ENCODE measurements at places on chromosomes 5 and 9.

DNA sequence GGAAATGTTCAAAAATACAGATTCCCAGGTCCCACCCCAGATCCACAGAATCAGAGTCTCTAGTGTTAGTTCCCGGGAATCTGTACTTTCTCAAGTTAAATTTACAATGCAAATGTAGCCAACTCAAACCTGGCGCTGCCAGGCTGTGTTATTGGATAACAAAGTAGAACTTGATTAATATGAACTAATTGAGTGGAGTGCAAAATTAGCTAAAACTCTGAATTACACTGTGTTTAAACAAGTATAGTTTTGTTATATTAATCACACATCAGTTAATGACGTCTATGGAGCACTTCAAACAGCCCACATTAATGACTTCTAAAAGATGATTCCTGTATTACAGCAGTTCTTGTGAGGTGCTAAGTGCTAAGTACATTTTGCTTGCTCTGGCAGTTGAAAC is 32.4 kb upstream of the CYFIP2 start:
- no peak for DNase-seq

- DNase-seq: no peak
Observed at GRCh38 chr5:173660481-173661280, 44.2 kb upstream of the BOD1 start.

DNA sequence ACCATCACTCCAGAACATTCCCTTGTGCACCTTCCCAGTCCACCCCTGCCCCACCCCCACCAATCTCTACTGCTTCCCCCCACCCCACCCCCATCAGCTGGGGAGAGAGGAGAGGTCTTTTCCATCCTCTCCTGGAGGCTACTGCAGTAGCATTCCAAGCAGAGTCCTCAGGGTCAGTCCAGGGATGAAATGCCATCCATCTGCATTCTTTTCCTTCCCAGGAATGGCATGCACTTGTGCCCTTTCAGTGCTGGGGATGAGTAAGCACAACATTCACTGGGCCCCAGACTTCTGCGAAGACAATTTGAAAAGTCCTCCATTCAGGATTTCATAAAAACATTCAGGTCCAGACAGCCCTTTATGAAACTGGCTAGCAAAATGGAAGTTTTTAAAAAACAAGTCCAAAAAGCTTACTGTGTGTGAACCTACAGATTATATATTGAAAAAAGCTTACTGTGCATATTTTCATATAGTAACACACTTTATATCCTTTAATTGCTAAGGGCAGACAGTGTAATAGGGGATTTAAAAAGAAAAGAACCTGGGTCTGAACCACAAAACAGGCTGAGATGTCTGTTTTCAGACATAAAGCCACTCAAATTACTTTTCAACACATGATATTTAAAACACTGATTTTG is 50.0 kb upstream of the GOLPH3 start:
- no peak for DNase-seq

GRCh38 chr9:127556871-127557270 is 55.2 kb upstream of the STXBP1 start:
- no peak for DNase-seq

DNA sequence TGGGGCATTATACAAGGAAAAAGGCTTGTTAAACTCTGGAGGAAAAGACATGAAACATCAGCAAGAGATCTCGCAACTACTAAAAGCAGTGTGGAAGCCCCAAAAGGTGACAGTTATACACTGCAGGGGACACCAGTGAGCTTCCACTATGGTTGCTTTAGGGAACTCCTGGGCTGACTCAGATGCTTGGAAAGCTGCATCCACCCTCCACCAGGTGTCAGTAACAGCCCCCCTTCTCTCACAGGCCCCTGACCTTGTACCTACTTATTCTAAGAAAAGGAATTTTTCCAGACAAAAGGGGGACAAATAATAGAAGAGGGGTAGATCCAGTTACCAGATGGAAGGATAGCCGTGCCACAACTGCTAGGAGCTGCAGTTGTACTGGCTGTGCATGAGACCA is 154.4 kb upstream of the COX7C start:
- DNase-seq: no peak

DNA sequence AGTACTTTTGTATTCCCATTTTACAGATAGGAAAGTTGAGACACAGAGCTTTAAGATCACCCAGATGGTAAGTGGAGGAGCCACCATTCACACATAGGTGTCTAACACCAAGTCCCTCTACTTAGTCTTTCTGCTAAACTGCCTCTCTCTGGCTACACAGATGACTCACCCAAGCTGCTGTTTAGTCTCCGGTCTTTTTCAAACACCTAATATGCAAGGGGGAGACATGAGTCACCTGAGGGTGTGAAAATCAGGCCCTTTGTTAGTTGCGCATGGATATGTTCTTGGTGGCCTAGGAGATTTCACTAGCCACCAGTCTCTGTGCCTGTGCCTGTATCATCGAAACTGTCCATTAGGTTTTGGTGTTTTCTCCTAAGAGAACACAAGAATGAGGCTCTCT is 117.8 kb downstream of the MAST4 start:
- DNase-seq: no peak

GRCh38 chr9:94134629-94135028 is 50.4 kb downstream of the PTPDC1 start:
- no peak for DNase-seq

DNA sequence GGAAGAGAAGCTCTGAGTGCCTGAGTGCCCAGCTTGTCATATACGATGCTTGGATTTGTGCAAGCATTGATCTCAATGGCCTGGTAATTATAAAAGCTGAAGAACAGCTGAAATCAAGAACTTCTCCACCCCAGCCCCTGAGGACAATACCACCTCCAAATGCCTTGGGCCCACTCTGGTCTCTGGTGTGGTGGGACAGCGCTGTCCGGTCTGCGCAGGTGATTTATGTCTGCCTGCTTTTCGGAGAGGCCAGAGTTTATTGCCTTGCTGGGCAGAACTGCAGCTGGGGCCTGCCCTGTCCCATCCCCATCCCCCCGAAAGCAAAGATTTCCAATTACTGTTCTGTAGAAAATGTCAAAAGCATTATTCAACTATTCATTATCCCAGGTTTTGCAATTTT is 1.1 kb upstream of the PDZD2 start:
- DNase-seq: no peak

GRCh38 chr9:124309667-124310084 is 51.9 kb downstream of the NEK6 start:
- DNase-seq: no peak

- no peak for DNase-seq
Observed at GRCh38 chr5:44691802-44692201, 116.9 kb upstream of the MRPS30 start.

- no peak for DNase-seq
Observed at GRCh38 chr9:79286992-79287707, 284.6 kb upstream of the TLE4 start.

- no peak for DNase-seq
Observed at GRCh38 chr9:130072515-130073235, 19.0 kb downstream of the GPR107 start.

- DNase-seq: no peak
Observed at GRCh38 chr5:122063836-122064235, 14.2 kb downstream of the LOX start.

DNA sequence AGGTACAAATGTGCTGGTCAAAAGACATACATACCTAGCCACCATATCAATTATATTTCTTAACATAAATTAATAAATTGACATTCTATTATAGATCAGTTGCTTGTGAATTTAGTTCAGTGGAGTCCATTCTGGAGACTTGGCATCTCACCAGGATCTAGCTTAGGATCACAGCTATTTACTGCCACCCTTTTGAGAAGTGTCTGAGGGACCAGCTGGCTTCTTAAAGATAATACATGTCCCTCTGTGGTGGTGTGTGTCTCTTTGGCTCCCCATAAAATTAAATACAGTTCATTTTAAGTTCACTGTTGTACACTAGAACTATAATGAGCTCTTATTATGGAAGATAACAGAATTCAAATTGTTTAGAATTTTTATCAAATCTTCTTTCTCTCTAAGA is 290.7 kb downstream of the PRELID2 start:
- DNase-seq: no peak

- DNase-seq: no peak
Observed at GRCh38 chr5:50325237-50325832, 115.8 kb downstream of the EMB start.

DNA sequence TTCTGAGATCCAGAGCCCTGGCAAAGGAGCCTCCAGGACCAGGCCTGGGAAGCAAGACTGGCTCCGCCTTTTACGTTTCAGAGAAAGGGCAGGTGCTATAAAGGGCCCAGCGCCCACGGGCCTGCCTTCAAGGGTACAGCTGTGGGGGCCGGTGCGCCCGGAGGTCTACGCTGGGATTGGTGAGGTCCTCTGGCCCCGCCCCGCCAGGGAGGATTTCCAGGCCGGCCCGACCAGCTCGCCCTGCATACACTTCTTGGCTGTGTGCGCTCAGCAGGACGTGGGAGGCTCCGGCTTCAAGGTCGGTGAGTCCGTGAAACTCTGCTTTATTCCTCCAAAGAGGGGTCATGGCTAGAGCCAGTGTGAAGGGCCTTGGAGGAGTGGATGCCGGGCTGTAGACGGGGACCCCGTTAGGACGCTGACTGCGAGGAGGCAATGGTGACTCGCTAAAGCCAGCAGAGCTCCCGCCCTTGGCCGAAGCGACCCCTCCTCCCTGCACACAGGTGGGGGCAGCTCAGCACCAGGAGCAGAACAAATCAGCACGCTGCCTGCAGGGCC is at the start of gene CKMT2:
Gene CKMT2, plus strand, starts transcription at position 243 of the 555 bp plus-strand sequence. CDS start 17,811 bp downstream, outside the sequence.
- no peak for DNase-seq

DNA sequence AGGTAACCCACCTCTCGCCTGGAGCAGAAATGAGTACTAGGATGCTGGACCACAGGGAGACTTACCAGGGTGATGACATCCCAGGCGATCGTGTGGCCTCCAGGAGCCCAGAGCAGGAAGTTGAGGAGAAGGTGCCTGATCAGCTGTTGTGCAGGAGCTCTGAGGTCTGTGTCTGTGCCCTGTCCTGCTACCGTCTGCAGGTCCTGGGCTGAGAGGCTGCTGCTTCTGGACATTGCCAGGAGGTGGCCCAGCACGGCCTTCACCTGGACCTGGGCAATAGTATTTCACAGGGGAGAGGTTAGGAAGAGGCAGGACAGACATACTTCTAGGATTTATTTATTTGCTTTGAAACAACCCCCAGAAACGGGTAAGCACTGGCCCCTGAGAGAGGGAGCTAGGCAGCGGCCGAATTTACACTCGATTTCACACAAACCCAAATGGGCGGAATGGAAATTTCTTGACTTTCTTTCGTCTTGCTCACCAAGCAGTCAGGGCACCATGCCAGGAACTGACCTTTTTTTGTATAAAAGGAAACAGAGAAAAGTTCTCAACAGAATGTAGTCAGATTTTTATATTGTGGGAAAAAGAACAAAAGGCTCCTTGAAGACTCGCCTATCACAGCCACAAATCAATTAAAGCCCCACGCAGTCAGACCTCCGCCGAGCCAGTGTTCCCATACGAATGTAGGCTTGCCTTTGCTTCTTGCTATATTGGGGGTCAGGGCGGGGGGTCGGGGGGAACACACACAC is 210.3 kb downstream of the FANCC start:
- DNase-seq: no peak

- DNase-seq: no peak
Observed at GRCh38 chr5:85159395-85159794, 774.7 kb upstream of the EDIL3 start.

- no peak for DNase-seq
Observed at GRCh38 chr5:40321514-40321913, 358.2 kb upstream of the PTGER4 start.

GRCh38 chr9:75532233-75533050 is 358.0 kb upstream of the PCSK5 start:
- DNase-seq: no peak

- DNase-seq: no peak
Observed at GRCh38 chr5:65812648-65813047, 90.6 kb downstream of the NLN start.

- no peak for DNase-seq
Observed at GRCh38 chr9:113529336-113530009, 65.9 kb downstream of the RGS3 start.

DNA sequence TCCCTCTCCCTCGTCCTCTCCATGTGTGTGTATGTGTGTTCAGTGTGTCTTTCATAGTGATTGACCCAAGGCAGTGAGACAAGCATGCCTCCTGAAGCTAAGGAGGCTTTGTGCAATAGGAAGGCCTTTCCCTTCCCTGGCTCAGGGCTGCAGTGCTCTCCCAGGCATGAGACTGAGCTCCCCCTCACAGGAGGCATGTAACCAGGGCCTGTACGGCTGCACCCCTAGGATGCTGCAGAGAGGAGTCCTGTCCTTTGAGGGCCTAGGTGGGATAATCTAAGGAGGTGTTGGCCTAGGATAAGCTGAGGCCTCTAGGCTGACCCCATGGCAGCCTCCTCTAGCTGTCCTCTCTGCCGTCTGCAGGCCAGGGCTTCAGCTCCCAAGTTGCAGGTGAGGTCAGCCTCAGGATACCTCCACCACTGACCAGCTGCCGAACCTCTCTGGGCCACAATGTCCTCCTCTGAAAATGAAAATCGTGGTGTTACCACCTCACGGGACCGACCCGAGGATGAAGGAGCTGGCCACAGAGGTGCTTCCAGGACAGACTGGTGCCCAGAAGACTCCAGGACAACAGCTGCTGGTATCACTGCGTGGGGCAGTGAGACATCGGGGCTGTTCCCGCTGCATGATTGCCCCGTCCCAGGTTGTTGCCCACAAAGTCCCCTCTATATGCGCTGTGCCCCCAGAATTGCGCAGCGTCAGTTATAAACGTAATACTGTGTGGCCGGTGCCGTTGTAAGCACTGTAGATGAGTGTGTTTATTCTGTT is 129.6 kb downstream of the BARX1 start:
- DNase-seq: no peak

- DNase-seq: no peak
Observed at GRCh38 chr5:104538734-104539133, 976.1 kb upstream of the NUDT12 start.

GRCh38 chr5:22908129-22908528 is 55.0 kb upstream of the CDH12 start:
- DNase-seq: no peak

DNA sequence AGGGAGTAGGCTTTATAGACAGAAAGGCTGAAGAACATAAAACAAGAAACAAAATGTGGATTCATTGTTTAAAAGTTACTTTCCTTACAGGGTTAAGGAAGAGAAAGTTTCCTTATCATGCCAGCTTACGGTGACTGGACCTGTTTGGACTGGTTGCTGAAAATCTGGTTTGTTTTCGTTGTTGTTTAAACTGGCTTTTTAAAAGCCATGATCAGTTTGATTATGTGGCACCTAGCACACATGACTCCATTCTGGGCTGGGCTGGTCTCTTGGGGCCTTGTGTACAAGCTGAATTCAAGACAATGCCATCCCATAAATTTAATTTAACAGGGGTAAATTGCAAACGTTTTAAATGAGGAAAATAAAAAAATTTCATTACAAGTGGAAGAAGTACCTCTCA is 18.4 kb upstream of the ZNF474 start:
- no peak for DNase-seq

GRCh38 chr9:18990494-18990893 is 42.5 kb downstream of the SAXO1 start:
- no peak for DNase-seq

Data from activated gamma-delta T cell treated with Interleukin-2 at 50 U/mL for 16 hours (primary cell).